SHP77 treated with DMSO at 0.1 percent for 48 hours (cell line): ENCODE measurements at places on chromosomes 7 and 10.

GRCh38 chr10:80468002-80468401, 13.9 kb downstream of the TSPAN14 start:
- no peak for DNase-seq

GRCh38 chr7:135335628-135336139, 102.0 kb downstream of the STRA8 start:
- peak; percentile 71 for DNase-seq

DNA sequence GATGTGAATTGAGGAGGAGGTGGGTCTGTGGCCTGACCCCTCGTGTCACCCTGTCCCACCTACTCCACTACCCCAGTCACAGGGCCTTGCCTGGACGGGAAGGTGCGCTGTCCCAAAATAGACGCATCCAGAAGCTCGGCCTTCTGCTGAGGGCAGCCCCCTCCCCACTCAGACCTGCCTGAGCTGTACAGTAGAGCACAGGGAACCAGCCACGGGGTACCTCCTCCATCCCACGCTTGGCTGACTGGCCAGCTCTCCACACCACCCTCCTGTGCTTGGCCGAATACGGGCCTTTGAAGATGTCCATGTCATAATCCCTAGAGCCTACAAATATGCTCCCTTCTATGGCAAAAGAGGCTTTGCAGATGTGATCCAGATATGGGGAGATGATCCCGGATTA, 88.3 kb downstream of the CHST15 start:
- DNase-seq: no peak

GRCh38 chr10:72561745-72562166, 64.1 kb downstream of the MICU1 start:
- no peak for DNase-seq

GRCh38 chr7:21912305-21912704, 33.4 kb downstream of the CDCA7L start:
- no peak for DNase-seq

DNA sequence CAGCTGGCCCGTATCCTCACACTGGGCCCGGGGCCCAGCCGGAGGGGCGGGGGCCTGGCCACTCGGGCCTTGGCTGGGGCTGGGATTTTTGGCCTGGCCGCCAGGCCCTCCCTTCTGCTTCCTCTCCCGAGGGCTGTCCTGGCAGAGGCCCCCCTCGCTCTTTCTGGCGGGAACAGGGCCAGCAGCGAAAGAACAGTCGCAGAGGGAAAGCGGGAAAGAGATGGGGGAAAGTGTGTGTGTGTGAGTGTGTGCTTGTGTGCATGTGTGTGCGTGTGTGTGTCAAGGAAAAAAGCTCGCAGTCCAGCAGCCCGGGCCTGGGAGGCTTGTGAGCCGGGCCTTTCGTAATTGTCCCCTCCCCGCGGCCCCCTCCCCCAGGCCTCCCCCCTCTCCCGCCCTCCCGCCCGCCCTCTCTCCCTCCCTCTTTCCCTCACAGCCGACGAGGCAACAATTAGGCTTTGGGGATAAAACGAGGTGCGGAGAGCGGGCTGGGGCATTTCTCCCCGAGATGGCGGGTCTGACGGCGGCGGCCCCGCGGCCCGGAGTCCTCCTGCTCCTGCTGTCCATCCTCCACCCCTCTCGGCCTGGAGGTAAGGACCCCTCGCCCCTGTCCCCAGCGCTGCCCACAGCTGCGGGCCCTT, at the start of gene ELN:
Gene ELN (plus strand): TSS at position 491 of the 638 bp plus-strand sequence. CDS start 15 bp downstream, at position 506.
- no peak for DNase-seq

DNA sequence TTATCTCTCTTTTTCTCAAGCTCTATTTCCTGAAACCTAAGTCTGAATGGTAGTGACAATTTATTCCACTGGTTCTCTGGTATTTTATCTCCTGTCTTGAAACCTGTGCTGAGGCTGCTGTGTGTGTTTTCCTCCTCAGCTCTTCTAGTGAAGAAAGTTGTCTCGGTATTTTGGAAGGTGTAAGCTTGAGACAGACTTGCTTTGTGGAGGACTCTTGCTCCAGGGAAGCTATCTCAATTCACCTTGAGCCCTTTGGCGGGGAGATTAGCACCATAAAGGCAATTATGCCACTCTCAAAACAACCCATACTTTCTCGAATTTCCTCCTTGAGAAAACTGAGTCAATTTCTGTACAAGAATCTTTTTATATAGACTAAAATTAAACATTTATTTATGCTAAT, 141.6 kb downstream of the THSD7A start:
- no peak for DNase-seq

DNA sequence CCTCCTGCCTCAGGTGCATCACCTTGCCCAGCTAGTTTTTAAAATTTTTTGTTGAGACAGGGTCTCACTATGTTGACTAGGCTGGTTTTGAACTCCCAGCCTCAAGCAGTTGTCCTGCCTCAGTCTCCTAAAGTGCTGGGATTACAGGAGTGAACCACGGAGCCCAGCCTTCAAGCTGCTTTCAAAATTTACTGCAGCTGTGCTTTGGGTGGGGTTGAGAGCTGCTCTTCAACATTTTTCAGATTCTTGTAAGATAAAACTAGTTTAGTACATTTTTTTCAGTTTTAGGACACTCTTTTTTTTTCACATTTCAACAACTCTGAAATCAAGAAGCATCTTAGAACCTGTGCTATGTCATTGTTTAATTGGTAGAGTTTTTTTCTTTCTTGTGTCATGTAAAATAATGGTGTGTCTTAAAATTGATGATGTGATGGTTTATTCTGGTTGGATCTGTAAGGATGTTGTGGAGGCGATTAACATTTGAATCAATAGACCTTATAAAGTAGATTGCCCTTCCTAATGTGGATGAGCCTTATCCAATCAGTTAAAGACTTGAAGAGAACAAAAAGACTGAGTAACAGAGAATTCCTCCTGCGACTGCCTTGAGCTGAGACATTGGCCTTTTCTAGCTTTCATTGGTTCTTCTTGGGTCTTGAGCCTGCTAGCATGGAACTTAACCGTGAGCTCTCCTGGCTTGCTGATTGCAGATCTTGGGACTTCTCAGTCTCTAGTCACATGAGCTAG, 13.5 kb downstream of the PLEKHA8 start:
- no peak for DNase-seq

DNA sequence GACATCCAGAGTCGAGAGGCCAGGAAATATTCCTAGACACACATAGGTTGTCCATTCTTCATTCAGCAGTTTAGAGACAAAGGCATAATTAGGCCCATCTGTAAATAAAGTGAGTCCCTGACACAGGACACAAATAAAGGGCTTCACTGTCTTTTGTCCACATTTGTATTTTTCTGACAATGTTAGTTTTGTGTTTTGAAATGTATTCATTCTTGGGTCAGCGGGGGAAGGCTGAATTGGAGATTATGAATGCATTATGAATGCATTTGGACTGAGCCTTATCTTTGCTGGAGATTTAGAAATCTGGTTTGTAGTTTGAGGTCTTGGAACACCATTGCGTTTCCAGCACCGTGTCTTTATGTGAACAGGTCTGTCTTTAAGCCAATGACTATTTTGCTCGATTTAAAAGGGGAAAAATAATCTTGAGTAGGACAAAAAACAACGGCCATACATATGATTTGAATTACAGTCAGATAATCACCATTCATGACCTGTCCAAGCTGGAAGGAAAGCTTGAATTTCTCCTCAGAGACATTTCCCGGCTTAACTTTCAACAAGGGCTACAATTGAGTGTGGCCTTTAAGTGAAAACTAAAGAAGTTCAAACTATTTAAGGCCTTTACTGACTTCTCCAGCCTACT, 334.8 kb downstream of the WDR11 start:
- no peak for DNase-seq

DNA sequence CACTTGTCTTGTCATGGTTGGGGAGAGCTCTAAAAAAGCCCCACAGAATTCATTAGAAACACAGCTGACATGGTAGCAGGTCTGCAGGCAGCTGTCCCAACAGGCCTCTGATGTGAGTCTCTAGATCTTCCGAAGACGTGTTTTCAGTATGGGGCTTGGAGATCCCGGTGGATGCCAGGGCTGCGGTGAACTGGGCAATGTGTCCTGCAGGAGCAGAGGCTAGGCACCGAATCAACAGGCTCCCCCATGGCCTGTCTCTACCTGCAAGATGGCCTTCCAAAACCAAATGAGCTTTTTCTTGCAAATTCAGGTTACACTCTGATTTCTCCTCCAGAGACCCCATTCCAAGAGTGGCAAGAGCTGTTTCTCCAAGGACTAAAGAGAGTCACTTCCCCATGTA, 2.9 kb downstream of the CPXM2 start:
- no peak for DNase-seq

DNA sequence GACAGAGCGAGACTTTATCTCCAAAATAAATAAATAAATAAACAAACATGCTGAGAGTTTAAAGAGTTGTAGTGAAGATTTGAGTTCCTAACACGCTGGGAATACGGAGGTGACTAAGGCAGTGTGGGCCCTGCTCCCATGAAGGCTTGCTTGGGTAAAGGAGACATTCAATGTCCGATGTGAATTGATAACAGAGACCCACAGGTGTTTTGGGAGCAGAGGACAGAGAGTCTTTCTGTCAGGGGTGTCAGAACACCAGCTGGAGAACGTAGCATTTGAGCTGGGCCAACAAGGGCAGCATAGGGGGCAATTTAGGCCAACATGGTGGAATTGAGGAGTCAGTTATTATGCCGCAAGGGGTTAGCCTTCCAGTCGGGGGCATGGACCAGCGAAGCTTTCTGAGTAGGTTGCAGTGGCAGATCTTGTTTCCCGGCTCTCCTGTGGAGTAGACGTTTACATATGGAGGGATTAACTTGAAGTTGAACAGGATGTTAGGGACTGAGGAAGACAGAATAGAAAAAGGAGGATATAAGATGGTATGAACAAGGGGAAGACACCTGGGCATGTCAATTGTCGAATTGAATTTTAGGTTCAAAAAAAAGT, 5.6 kb downstream of the PROSER2 start:
- DNase-seq: no peak

DNA sequence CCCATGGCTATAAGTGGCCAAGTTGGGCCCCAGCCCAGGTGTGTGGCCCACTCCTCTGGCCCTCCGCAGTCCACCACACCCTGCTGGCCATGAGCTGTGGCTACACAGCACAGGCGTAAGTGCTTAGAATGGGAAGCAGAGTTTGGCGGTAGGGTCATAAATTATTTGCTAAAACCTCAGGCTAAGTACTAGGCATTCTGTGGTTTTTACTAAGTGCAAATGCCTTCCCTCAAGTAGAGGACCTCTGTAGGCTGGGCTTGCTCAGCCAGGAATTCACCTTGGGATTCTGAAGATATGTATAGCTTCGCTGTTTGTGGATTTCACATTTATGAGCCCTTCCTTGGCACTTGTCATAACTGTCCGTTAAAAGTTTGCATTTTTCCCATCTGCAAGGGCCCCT, 44.8 kb upstream of the LOXL4 start:
- DNase-seq: no peak

GRCh38 chr10:6055929-6056328, 6.2 kb downstream of the IL2RA start:
- DNase-seq: no peak

GRCh38 chr7:140656548-140657515, 15.9 kb upstream of the ADCK2 start:
- DNase-seq: no peak

- no peak for DNase-seq
These were observed 148.1 kb upstream of the ZNF32 start for GRCh38 chr10:43796781-43797180.

DNA sequence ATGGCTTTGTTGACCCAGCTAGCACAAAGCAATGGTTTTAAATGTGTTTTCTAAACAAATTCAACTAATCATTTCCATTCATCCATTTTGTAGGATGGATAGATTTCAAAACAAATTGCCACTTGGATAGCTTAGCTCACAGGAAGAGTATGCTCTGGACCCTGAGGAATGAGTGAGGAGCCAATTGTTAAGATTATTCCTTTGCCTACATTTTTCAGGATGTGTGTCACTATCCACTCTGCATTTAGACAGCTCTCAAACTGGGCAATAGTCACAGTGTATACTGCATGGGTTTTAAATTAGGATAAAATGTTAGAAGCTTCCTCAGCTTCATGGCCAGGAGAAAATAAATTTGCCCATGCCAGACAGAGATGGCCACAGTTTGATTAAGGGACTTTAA, 605.6 kb upstream of the TEX47 start:
- DNase-seq: no peak

DNA sequence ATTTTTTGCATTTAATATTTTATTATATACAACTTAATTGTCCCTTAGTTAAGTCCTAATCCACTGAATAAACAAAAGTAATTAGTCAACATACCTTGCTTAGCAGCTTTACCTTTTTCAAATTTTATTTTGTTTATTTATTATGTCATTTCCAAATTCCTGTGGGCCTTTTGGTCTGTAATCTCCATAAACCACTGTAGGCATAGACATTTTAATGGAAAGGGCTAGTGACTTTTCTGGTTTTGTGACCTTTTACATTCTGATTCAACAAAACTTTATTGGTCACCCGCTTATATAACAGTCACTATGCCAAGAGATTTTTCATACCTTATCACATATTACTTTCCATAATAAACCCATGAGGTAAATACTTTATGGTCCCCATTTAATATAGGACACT, 181.3 kb upstream of the PRPS1L1 start:
- no peak for DNase-seq

DNA sequence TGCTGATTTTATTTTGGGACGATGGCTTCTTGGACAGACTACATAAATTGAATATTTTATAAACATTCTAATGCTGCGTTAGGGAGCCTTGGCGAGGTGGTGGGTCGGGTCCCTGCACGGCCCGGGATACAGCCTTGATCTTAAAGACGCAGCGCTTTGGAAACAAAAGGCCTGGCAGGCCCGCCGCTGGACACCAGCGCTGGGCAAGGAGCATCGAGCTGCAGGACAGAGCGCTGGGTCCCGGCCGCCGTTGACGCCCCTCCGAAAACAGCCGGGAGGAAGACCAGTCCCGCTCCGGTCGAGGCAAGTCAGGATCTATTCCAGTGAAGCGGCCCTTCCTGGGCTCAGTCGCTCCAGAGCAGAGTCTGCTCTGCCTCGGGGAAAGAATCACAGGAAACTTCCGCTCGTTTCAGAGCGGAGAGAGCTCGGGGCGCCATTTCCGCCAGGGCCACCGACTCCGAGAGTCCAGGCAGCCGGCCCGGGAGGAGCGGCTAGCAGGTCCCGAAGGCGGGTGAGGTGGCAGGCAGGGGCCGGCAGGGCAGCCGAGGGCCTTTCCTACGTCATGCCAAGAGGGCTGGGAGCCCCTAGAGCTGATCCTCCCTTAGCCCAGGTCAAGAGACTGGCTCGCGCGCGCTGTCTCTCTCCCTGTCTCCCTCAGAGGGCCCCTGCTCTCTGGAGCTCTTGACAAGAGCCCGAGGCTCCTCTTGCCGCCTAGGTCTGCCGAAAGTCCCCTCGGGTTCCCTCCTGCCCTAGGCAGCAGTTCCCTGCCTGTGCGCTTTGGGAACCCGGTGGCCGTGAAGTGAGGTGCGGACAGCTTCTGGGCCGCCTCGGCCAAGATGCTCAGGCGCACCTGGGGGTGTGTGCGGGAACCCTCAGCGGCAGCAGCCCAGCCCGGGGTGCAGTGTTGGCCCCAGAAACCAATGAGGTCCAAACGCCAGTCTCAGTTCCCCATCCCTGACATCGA, 1.4 kb upstream of the DRGX start:
- DNase-seq: no peak

GRCh38 chr7:116101704-116102103, 71.1 kb upstream of the TFEC start:
- DNase-seq: no peak
